ENCODE measurements at places on chromosomes 11 and 22.

GRCh38 chr22:49847751-49848689 is 5.6 kb upstream of the ZBED4 start:
- DNase-seq, result no peak

- DNase-seq, result no peak
Measured at GRCh38 chr22:36768616-36769015, 7.3 kb downstream of the IFT27 start.

DNA sequence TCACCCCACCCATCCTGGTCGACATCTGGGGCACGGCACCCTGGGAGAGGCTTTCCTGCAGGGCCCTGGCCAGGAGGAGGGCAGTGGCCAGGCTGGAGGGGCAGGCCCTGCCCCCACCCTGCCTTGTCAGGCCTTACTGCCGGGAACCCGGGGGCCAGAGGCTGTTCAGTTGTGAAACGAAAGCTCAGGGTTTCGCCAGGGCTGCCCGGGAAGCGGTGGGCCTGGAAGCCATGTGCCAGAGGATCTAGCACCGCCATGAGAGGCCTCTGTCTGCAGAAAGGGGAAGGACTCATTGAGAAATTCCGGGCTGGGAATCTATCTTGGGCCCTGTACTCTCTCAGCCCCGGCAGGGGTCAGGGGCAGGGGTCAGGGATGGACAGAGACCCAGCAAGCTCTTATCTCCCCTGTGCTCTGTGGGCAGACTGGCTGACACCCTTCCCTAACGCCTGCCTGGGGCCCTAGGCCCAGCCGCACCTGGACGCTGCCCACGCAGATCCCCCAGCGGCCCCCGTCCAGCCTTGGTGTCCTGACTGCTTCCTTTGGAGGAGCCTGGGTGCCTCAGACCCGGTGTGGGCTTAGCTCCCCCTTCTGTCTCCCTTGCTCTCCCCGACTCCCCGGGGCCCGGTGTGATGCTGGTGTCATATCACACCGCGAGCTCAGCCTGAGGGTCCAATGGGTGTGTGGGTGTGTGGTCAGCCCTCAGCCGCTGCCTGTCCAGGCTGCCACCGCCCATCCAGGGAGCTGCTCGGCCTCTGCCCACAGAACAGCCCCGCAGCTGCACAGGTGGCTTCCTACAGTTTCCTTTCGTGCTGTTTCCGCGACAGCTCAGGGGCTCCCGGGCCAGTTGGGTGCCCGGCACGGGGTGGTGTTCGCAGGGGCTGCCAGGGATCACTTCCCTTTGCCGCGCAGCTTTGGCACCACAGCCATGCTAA is 6.5 kb downstream of the PIM3 start:
- DNase-seq, result peak; percentile 63

- DNase-seq, result no peak
Measured at GRCh38 chr11:17528906-17529843, 15.0 kb downstream of the USH1C start.

- DNase-seq, result no peak
Measured at GRCh38 chr22:44424867-44425693, 73.0 kb downstream of the RTL6 start.
